ENCODE measurements at places on chromosomes 5 and 9.

GRCh38 chr5:96692441-96692840 lies 30.3 kb downstream of the CAST start:
- no peak for DNase-seq

GRCh38 chr5:585962-586628 lies 26.0 kb upstream of the CEP72 start:
- DNase-seq = no peak

- DNase-seq = no peak
Observed at GRCh38 chr9:102405218-102405867, 589.8 kb upstream of the CYLC2 start.

DNA sequence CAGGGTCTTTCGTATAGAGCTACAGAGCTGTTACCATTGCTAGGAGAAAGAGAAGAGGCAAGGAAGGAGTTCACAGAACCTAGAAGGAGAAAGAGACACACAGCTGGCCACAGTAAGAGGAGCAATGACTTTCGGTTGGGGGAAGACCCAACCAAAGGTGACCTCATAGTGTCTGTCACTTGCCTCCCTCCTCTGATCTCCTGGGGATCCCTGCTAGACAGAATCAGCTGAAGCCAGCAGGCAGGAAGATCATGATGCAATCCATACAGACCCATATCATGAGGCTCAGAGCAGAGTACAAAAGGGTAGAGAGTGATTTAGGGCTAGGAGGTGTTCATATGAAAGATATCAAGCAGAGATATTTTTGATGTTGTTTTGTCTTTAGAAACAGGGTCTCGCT lies 26.0 kb upstream of the EPB41L4B start:
- no peak for DNase-seq

GRCh38 chr5:91123901-91124300 lies 259.2 kb downstream of the ARRDC3 start:
- no peak for DNase-seq

DNA sequence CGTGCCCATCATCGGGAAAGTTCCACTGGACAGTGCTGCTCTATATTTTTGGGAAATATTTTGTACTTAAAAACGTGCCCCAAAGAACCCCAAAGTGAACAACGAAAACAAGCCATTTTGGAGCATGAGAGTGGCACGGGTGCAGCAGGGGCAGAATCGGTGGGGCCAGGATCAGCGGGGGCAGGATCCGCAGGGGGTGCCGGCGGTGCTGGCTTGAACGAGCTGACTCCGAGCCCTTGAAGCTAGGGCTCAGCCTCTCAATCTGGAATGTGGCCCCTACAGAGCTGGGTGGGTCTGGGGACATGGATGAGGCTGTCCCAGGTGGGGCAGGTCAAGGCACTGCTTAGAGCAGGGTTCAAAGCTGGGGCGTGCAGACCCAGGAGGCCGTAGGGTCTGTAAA lies 104.7 kb upstream of the COL5A1 start:
- DNase-seq = no peak

GRCh38 chr9:131521203-131521602 lies 9.9 kb downstream of the UCK1 start:
- no peak for DNase-seq

DNA sequence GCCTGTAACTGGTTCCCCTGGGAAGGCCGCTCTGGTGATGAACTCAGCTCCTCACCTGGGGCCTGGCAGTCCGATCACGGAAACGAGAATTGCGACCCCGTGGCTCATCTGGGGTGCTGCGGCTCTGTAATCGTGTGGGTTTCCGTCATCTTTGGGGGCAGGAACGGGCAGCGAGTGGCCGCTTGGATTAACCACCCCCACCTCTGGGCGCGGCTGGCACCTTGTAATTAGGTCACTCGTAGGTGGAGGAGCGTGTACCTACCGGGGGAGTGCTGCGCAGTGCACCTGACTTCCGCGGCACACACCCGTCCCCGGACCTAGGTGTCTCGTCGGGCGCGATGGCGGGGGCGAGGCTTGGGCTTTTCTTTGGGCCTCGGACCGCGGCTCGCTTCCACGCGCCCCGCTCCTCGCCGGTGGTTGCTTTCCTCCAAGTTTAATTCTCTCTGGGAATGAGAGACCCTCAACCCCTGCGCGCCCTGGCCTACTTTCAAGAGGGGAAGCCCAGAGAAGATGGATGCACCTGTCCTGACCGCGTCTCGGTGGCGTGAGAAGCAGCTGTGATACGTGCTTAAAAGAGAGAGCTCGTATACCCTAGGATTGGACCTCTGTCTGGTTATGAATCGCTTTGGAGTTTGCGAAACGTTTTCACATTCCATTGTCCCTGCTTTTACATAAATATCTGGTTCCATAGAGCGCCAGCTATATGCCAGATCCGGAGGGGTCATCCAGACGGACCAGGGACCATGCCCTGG lies 744 bp upstream of the PPP2CA start:
- no peak for DNase-seq

GRCh38 chr5:142701673-142702311 lies 15.9 kb upstream of the FGF1 start:
- no peak for DNase-seq

DNA sequence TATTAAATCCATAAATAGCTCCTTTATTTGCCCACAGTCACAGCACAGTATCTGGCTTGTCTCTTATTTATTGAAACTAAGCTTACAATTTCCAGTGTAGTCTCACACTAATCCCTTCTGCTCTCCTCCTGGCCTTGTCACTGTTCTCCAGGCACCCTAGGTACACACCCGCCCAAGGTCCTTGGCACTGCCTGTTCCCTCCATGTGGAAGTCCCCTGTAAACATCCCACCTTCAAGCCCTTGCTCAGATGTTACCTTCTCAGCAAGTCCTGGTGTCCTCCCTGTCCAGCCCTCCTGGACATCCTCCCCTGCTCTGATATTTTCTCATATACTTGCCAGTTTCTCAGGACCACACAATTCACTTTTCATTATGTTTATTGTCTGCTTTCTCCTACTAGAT lies 44.2 kb upstream of the CFAP157 start:
- DNase-seq = no peak

DNA sequence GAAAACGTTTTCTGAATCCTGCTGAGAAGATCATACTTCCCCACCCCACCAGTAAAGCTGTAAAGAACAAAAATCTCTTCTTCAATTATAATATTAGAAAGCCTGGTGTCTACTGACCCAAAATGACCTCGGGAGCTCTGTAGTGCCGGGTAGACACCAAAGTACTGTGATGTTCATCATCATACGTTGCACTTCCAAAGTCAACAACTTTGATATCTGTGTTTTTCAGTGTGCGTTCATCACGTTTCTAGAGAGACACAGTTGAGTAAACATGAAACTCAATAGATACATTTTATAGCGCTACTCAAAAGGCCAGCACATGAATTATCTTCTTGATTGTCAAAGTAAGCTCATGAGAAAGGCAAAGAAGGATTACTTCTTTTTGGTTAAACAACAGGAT lies 14.6 kb downstream of the CLK4 start:
- DNase-seq = no peak

DNA sequence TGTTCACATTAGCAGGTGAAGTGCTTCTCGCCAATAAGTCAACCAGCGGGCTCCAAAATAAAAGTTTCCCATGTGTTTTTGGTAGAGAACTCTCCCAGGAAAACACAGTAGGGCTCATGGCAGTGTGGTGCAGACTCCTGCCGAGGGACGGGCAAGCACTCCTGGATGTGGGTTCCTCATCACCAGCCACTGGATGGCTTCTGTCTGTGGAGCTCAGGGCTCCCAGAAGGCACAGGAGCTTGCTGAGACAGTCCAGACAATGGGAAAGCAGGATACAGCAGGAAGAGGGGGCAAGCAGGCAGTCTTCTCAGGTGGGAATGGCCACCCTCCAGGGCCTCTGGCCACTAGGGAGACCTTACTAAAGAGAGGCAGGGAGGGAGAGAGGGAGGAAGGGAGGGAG lies 142.4 kb downstream of the HSD17B3 start:
- no peak for DNase-seq

GRCh38 chr5:145872486-145872885 lies 328 bp downstream of the GRXCR2 start:
- no peak for DNase-seq

- DNase-seq = no peak
Observed at GRCh38 chr5:13179407-13180087, 764.9 kb downstream of the DNAH5 start.

GRCh38 chr9:98831696-98832095 lies 24.2 kb downstream of the GALNT12 start:
- DNase-seq = no peak

GRCh38 chr5:108788142-108788541 lies 40.4 kb downstream of the FER start:
- no peak for DNase-seq

DNA sequence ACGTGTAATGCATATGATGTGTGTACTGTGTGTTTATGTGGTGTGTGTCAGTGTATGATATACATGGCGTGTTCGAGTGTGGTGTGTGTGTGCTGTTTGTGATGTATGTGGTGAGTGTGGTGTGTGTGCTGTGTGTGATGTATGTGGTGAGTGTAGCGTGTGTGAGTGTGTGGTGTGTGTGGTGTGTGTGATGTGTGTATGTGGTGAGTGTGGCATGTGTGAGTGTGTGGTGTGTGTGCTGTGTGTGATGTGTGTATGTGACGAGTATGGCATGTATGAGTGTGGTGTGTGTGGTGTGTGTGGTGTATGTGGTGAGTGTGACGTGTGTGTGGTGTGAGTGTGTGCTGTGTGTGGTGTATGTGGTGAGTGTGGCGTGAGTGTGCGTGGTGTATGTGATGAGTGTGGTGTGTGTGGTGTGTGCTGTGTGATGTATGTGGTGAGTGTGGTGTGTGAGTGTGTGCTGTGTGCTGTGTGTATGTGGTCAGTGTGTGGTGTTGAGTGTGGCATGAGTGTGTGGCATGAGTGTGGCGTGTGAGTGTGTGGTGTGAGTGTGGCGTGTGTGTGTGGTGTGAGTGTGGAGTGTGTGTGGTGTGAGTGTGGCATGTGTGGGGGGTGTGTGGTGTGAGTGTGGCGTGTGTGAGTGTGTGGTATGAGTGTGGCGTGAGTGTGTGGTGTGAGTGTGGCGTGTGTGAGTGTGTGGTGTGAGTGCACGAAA lies 56.8 kb upstream of the CKS2 start:
- no peak for DNase-seq

- no peak for DNase-seq
Observed at GRCh38 chr9:108694170-108694569, 161.6 kb downstream of the ACTL7B start.

- DNase-seq = no peak
Observed at GRCh38 chr5:56658972-56659371, 156.4 kb upstream of the MAP3K1 start.
